ENCODE measurements at places on chromosomes 5 and 9. TPM values are rescaled to one million over a fixed set of nuclear protein-coding genes. Genes with fewer than 3 reads are reported as not detected.

GRCh38 chr9:111730937-111731567 is 63.7 kb downstream of the SHOC1 start:
- no peaks in the 10 kb centered on the region for H3K27me3 ChIP-seq
- no peaks in the 10 kb centered on the region for H3K4me1 ChIP-seq
- no peaks in the 10 kb centered on the region for H3K36me3 ChIP-seq
- H3K27ac ChIP-seq: no peak overlapping the region

DNA sequence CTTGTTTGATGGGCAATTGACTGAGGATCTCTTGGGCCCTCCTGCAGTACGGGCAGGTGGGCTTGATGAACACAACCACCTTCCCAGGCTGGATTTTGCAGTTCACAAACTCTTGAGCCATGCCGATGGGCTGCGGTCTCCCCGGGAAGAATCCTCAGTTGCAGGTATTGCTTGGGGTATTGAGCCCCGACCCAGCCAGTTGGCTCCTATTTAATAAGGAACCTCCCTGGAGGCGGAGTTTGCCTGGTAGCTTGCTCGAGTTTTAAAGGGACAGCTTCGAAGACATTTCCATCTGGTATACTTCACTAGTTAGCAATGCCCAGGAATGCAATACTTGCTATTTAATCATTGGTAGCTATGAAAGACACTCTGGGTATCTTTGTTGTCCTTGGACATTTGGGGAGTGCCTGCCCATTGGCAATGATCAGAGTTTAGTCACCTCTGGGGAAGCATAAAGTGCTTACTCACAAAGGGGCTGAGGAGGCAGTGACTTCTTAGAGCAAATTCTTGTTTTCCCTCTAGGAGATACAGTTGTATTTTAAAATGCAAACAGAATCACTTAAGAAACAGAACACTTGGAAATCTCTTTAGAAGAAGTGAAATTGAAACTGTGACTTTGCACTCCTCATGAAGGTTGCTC is at the start of gene GLRX:
Gene GLRX, minus strand, starts transcription at position 185 of the 640 bp plus-strand sequence. Its CDS starts 64 bp downstream, at position 121.
- H3K36me3 ChIP-seq: no peaks in the 10 kb centered on the region
- no peaks in the 10 kb centered on the region for H3K27me3 ChIP-seq
- peak within 1 kb of the TSS; percentile 97 for H3K4me3 ChIP-seq
- peak within 1 kb of the TSS; percentile 80 for H3K27ac ChIP-seq

- H3K4me3 ChIP-seq: no peak overlapping the region
- no peak for DNase-seq
- H3K36me3 ChIP-seq: no peaks in the 10 kb centered on the region
- H3K27me3 ChIP-seq: no peaks in the 10 kb centered on the region
- H3K27ac ChIP-seq: no peak overlapping the region
Measured at GRCh38 chr5:2779459-2779858, 28.0 kb upstream of the IRX2 start.

- no peak for DNase-seq
- H3K27ac ChIP-seq: no peak overlapping the region
- no peak overlapping the region for H3K4me3 ChIP-seq
- H3K27me3 ChIP-seq: no peaks in the 10 kb centered on the region
- no peaks in the 10 kb centered on the region for H3K4me1 ChIP-seq
Measured at GRCh38 chr5:64040490-64040889, 78.2 kb upstream of the HTR1A start.

DNA sequence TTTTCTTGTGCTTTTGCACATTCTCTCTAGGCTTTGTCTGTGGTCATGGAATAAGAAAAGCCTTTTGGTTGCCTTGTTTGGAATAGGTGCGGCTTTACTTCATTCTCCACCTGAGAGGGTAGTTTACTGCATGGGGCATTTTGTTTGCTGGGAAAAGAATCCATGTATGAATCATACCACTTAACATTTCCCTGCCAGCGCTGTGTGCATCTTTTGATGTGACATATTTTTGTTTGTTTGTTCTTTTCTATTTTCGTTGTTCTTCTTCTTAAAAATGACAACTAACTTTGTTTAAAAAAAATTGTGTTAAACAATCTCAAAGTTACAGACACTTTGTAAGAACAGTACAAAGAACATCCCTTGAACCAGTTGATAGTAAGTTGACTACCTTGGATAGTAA is 113.2 kb downstream of the GCNT1 start:
- no peaks in the 10 kb centered on the region for H3K4me1 ChIP-seq
- no peak overlapping the region for H3K27ac ChIP-seq
- H3K27me3 ChIP-seq: no peaks in the 10 kb centered on the region
- no peaks in the 10 kb centered on the region for H3K36me3 ChIP-seq
- DNase-seq: no peak

GRCh38 chr9:89528540-89528939 is 30.6 kb upstream of the SEMA4D start:
- no peaks in the 10 kb centered on the region for H3K36me3 ChIP-seq
- no peaks in the 10 kb centered on the region for H3K4me1 ChIP-seq
- H3K4me3 ChIP-seq: no peak overlapping the region
- DNase-seq: no peak

DNA sequence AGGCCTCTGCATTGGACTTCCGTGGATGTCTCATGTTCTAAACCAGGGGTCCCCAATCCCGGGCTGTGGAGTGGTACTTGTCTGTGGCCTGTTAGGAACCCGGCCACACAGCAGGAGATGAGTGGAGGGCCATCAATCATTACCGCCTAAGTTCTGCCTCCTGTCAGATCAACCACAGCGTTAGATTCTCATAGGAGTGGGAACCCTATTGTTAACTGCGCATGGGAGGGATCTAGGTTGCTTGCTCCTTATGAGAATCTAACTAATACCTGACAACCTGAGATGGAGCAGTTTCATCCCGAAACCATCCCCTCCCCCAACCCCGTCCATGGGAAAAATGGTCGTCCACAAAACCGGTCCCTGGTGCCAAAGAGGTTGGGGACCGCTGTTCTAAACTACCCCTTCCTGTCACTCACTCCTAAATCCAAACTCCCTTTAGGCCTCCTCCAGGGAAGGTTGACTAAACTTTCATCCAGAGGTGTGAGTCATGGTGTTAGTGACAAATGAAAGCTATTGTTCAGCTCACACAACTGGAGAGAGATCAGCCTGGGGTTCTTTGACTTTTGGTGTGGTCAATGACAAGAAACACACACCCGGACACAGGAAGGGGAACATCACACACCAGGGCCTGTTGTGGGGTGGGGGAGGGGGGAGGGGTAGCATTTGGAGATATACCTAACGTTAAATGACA is 9.5 kb downstream of the KCNV2 start:
- peak overlapping the region; percentile 43 for H3K27ac ChIP-seq
- no peaks in the 10 kb centered on the region for H3K4me1 ChIP-seq
- no peaks in the 10 kb centered on the region for H3K27me3 ChIP-seq
- H3K4me3 ChIP-seq: no peak overlapping the region

- no peak overlapping the region for H3K4me3 ChIP-seq
- H3K27ac ChIP-seq: no peak overlapping the region
Measured at GRCh38 chr9:109411069-109411761, 86.9 kb downstream of the PTPN3 start.

GRCh38 chr9:92324431-92324830 is 719 bp downstream of the NOL8 start:
- peaks cover 14% of the 10 kb centered on the region for H3K36me3 ChIP-seq
- H3K27me3 ChIP-seq: no peaks in the 10 kb centered on the region
- no peak for DNase-seq
- H3K27ac ChIP-seq: no peak overlapping the region
- H3K4me1 ChIP-seq: peaks cover 29% of the 10 kb centered on the region

DNA sequence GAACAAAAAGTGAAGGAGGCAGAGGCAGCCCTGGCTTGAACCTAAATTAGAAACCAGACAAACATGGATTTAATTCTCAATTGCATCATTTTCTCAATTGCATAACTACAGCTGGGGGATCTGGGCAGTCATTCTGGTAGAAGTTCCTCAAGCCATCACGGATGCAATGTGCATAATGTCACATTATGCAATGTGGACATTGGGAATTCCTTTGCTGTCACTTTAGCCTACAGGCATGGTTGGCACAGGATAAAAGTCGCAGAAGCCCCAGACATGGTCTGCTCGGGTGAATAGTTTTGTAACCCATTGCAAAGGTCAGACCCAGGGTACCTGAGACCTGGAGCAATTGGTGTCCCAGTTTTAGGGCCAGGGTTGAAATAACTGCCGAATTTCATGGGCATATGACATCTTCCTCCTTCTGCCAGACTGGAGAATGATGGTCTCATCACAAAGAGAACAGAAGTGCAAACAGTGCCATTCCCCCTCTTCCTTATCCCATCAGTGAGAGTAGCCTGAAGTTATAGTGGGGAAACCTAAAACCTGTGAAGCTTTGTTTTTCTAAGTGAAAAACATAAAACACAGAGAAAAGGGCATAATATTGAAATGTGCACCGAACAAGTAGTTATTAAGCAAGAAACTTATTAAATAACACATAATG is 290.8 kb downstream of the MSX2 start:
- no peak overlapping the region for H3K27ac ChIP-seq
- H3K4me1 ChIP-seq: peaks cover 13% of the 10 kb centered on the region
- H3K36me3 ChIP-seq: no peaks in the 10 kb centered on the region

GRCh38 chr5:107542428-107542827 is 128.3 kb downstream of the EFNA5 start:
- H3K36me3 ChIP-seq: no peaks in the 10 kb centered on the region
- H3K4me1 ChIP-seq: peaks cover 63% of the 10 kb centered on the region
- peak; percentile 83 for DNase-seq
- no peaks in the 10 kb centered on the region for H3K27me3 ChIP-seq
- H3K4me3 ChIP-seq: peak overlapping the region; percentile 60

GRCh38 chr9:3857091-3857490 is 331.3 kb upstream of the RFX3 start:
- H3K27me3 ChIP-seq: no peaks in the 10 kb centered on the region
- no peaks in the 10 kb centered on the region for H3K36me3 ChIP-seq
- no peak for DNase-seq
- no peaks in the 10 kb centered on the region for H3K4me1 ChIP-seq

DNA sequence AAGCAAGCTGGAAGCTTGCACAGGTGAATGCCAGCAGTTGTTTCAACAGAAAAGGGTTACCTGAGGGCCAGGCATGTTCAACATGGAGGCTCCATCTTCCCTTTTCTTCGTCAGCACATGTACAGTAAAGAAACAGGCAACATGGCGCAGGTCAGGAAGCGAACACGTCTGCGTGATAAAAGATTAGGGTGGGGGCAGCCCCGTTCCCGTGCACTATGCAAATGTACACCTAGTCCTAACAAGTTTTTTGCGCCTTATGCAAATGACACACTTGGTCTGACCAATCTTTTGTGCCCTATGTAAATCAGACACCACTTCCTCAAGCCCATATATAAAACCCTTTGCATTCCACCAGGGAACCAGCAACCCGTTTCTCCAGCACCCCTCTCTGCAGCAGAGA is 452.1 kb upstream of the PTPRD start:
- H3K4me3 ChIP-seq: no peak overlapping the region
- H3K36me3 ChIP-seq: no peaks in the 10 kb centered on the region
- H3K4me1 ChIP-seq: no peaks in the 10 kb centered on the region
- no peaks in the 10 kb centered on the region for H3K27me3 ChIP-seq

DNA sequence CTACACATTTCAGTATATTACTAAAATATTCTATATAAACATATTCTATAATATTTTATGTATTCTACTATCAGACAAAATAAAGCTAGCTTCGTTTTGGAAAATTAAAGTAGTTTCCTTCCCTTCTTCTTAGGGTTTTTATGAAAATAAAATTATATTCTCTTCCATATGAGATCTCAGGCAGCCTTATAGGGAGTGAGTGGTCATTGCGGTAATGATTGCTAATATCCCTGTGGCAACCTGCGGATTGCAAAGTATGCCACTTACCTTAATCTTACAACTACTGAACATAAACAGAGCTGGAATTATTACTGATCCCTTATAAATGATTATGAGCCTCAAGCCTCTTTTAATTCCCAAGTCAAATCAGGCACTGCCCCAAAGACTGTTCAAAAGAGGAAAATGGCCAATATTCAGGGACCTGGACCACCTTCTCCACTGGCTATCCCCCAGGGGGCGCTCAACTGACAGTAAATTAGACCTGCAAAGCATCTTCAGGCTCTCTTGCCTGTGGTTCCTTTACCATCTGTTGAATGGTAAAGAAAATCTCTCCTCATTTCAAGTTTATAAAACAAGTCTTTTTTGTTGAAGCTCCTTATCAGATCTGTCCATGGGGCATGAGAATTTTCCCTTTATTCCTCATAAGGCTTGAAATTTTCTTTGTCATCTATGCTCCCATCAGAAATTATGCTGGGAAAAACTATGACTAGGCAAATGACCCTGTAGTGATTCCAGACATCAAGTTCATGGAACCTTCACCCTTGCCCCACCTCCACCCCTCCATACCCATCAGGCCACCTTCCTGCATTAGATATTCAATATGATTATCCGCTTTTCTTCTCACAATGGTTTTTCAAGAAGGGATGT is 163.9 kb downstream of the CEMIP2 start:
- no peak overlapping the region for H3K4me3 ChIP-seq
- peaks cover 6% of the 10 kb centered on the region for H3K4me1 ChIP-seq
- no peaks in the 10 kb centered on the region for H3K36me3 ChIP-seq
- no peak for DNase-seq
- no peaks in the 10 kb centered on the region for H3K27me3 ChIP-seq

- no peak overlapping the region for H3K4me3 ChIP-seq
- no peaks in the 10 kb centered on the region for H3K4me1 ChIP-seq
- H3K36me3 ChIP-seq: no peaks in the 10 kb centered on the region
- DNase-seq: no peak
Measured at GRCh38 chr5:132012371-132013005, 1.0 kb upstream of the ACSL6 start.

DNA sequence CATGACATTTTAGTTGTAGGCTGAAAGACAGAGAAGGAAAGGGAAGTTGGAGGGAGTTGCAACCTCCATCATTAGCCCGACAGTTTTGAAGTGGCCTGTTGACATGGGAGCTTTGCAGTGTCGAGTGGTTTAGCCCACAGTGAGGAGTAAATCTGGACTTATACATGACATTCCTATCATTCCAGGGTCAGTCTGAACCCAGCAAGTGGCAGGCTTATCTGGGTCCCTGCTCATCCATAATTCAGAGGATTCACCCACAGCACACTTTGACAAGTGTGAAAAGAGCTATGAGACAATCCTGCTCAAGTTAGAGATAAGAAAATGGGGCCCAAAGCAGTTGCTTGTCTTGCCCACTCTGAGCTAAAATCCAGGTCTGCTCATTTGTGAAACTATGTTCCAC is 8.4 kb upstream of the TNC start:
- no peak overlapping the region for H3K4me3 ChIP-seq
- no peaks in the 10 kb centered on the region for H3K27me3 ChIP-seq
- H3K4me1 ChIP-seq: no peaks in the 10 kb centered on the region
- no peaks in the 10 kb centered on the region for H3K36me3 ChIP-seq
- no peak for DNase-seq

DNA sequence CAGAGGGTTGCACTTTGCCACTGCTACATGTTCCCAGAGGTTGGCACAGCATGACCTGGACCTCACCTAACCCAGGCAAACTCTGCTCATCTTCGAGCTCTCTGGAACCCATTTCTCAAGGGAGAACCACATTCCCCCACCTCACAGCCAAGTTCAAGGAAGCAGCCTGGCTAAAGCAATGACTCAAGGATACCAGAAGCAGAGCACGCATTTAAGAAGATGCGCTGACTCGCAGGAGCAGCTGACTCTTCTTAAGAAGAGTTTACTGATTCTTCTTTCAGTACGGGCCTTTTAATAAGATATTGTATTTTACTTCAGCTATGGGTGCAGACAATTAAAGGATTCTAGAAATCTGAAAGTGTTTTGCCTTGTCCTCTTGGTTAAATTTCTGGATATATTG is 4.1 kb upstream of the SEMA5A start:
- H3K27ac ChIP-seq: no peak overlapping the region
- no peak overlapping the region for H3K4me3 ChIP-seq
- no peaks in the 10 kb centered on the region for H3K27me3 ChIP-seq
- peaks cover 12% of the 10 kb centered on the region for H3K4me1 ChIP-seq
- peaks cover 11% of the 10 kb centered on the region for H3K36me3 ChIP-seq
- DNase-seq: no peak

ACTBL2 gene
- total RNA-seq: not detected

TEK gene
- 8.4 TPM for total RNA-seq

C1QTNF2 gene
- total RNA-seq: 8.3 TPM

IL13 gene
- not detected for total RNA-seq

SLC1A1 gene
- total RNA-seq: 3.7 TPM

PALM2AKAP2 gene
- 45.9 TPM for total RNA-seq

All from thoracic aorta (tissue), 2 donors.